ENCODE measurements at places on chromosomes 13 and 19. TPM values are rescaled to one million over a fixed set of nuclear protein-coding genes. Genes with fewer than 3 reads are reported as not detected.

The IFT88 gene
- 32.3 TPM for polyA plus RNA-seq

The FXYD7 gene
- 1.5 TPM for polyA plus RNA-seq

The SLC17A7 gene
- polyA plus RNA-seq = 0.25 TPM

The PDX1 gene
- not detected for polyA plus RNA-seq

The DCLK1 gene
- polyA plus RNA-seq = 5.6 TPM
